PC-3 (cell line): ENCODE measurements at places on chromosomes 2 and 18.

DNA sequence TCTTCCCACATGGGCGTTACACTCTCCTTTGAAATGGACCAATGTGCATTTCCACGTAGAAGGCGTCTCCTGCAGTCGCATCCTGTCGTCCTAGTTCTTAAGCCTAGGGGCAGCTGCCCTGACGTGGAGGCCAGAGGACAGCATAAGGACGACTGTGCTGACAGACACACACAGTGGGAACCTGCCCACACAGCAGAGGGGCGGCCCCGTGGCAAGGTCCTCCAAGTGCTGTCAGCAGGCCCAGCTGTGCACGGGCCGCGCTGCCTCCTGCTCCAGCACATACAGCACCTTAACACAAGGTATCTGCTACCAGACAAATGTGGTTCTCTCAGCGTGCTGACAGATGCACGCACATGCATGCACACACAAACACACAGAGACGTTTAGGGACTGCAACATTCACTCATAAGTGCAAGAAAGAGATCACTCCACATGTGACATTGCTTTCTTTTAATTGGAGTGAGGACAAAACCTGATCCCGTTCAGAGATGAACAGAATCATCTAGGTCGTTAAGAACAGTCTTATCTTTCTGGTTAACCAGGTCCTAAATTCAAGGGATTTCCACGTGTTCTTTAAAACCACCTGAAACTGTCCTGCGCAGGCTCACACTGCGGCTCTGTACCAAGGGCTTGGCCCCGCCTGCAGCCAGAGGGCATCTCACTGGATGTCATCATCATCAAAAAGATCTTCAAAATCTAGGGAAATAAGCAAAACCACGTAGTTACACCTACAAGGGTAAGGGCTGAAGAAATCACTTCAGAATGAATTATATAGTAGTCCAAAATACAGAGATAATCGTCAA lies 5.5 kb downstream of the COPS9 start:
- no peak for DNase-seq

GRCh38 chr2:56985609-56986008 lies 801.8 kb downstream of the CCDC85A start:
- DNase-seq: no peak

DNA sequence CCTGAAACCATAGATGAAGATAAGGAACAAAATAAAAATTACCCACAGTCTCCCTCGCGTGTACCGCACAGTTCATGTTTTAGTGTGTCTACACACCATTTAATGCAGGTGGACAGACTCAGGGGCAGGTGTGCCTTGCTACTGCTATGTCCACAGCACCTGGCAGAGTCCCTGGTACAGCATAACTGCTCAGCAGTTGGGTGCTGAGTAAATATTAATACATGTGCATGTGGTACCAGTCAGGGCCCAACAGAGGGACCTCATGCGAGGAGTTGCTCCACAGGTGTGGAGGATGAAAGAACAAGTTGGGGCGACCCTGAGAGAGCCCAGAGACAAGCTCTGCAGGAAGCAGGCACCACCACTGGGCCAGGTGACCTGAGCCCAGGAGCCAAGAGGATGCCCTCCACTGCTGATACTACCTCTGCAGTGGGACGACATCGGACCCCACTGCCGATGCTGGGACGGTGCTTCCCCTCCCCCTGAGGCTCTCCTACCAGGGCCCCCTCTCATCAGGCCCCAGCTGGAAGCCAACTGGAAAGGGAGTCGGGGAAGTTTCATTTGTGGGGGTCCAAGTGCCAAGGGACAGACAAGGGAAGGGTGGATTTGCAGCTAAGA lies 100.8 kb downstream of the NEDD4L start:
- DNase-seq: no peak

GRCh38 chr2:157838442-157839161 lies 37.5 kb downstream of the ACVR1 start:
- peak; percentile 71 for DNase-seq

DNA sequence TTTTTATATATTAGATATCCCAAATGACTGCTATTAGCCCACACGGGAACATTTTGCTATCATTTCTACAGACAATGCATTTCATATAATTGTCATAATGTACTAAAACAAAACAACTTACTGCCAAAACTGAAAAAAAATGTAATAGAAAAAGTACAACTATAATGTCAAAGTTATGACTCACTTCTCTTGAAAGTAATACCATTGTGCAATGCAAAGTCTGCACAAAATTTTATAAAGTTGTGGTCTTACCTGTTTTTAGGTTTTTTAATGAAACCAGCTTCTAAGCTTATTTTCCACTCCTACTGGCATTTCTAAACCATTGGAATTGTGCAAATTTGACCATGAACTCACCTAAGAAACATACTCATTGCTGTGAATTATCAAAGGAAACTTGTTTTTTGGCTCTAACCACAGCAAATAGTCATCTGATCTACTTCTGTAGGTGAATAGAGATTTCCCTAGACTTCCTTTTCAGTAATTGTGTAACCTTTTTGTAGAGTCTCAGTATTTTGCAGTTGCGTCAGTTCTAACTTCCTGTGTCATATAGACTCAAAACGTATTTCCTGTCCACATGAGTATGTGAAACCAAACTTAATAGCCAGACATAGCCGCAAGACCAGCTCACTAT lies 31.9 kb upstream of the TFPI start:
- peak; percentile 56 for DNase-seq

DNA sequence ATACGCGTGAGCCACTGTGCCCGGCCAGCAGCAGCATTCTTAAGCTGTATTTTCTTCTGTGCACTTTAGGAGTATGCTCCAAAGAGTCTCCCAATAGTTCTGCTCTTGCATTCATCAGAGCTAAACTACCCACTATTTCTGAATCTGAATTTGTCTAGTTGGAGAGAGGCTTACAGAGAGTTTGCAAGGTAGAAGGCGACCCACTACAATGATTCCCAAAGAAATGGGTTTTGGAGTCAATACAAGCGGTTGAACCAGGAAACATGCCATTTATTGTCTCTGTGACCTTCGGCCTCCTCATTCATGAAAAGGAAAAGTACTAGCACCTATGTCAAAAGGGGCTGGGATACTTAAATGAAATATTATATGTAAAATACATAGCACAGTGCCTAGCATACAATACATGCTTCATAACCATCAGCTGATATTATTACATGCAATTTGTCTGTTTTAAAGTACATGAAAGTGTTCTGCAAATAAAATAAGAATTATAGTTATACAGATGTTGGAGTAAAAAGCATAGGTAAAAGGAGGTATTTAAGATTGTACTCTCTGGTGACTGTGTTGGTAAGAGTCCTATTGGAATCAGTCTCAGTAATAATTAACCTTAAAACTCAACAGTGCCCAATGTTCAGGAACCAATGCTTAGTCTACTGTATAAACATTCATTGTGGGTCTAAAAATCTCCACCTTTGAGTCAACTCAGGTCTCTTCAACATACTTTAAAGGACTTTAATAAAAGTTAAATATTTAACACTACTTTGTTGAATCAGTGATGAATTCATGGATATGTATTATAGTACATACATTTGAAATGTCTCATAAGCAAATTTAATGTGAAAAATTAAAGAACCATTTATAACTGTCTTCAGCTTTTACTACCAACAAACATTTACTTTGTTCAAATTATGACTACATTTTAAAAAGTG lies 89.8 kb upstream of the GRB14 start:
- DNase-seq: peak; percentile 22

- no peak for DNase-seq
These were observed 72.7 kb downstream of the MARCHF4 start for GRCh38 chr2:216299588-216299987.

DNA sequence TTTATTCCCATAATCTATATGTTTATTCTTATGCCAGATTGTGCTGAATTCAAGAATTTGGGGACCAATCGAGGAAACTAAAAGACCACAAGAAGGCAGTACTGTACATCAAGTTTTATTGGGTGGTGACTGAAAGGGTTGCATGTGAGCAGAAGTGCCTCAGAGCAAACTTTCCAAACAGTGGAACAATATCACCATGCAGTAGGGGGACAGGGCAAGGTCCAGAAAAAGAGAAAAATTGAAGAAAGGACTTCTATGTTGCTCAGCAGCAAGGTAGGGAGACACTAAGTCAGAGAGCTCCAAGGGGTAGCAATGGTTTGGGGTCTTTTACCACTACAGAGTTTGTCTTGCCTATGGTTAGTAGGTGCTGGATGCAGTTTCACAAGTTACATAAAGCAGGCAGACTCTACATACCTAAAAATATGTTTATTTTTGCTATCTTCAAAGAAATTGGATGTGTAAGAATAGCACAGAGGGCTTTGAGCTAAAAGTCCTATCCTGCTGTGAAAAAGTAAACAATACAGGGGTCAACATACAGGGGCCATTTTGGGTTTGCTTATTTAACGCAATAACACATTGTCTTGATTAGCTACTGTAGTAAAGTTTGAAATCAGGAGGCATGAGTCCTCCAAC lies 43.8 kb upstream of the ZBTB14 start:
- no peak for DNase-seq

DNA sequence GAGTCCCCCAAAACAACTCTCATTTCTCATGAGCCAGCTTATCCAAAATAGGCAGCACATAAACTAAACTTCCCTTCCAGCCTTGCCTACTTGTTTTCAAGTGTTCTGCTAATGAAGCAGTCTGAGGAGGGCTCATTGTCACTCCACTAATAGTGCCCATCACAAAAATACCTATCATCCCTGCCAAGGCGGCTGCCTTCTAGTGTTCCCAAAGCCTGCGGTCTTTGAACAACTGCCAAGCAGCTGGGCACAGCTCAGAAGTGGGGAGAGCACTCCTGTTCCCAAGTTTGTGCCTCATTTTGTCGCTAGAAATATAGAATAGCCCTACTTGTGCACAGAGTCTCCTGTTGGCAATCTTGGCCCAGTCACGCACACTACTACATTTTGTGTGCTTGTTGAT lies 50.3 kb downstream of the DTNA start:
- DNase-seq: no peak

DNA sequence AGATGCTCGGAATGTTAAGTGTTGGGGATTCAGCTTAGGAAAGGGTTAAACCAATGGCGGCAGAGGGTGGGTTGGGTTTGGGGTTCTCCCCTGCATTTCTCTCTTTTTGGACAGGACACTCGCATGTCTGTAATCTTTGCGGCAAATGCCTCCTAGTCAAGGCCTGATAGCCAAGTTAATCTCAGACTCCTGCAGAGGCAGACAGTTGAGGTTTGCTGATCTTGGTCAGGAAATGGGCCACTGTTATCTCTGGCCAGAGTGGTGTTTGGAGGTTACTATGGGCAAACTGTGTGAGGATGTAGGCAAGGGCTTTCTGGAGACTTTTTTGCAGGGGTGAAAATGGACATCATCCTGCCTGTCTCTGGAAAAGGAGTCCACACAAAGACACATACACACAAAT lies 188.8 kb downstream of the SETBP1 start:
- no peak for DNase-seq

GRCh38 chr2:191421950-191422349 lies 176.7 kb downstream of the MYO1B start:
- DNase-seq: no peak

GRCh38 chr18:39464006-39464405 lies 1898.4 kb upstream of the CELF4 start:
- DNase-seq: no peak

DNA sequence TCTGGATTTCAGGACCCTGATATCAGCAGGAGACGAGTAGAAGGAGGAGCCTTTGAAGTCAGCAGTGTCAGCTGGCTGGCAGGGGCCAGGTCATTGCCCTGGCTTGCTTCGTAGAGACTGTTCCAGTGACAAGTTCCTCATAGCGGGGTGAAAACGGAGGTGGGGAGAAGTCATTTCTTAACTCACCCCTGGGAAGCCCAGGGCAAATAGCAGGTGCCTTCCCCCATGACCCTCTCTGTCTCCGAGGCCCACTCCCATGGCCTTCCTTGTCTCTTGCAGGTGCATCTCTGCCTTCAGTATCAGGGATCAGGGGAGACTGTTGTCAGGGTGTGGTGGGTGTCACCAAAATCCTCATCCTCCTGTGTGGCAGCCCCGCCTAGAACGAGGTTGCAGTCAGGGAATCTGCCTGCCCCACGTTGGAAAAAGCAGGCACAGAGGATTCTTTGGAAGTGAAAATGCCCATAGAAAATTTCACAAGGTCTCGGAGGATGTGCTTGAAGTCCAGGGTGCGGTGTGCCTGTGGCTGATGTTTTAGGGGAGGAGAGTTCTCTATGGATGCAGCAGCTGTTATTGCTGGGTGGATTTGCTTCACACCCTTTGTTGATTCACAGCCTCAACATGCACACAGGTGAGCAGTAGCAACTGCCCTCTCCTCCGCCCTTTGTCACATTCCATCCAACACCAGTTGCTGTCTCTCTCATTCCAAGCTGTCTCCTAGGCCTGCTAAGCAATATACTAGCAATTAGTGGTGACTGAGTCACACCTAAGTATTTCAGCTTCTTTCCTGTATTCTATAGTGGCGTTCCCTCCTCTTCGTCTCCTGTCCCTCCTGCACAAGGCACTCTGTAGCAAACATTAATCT lies 142.6 kb upstream of the FHL2 start:
- DNase-seq: no peak

- DNase-seq: peak; percentile 9
These were observed 236.8 kb downstream of the DYSF start for GRCh38 chr2:71689968-71690834.

- DNase-seq: no peak
These were observed 13.4 kb downstream of the ARHGAP15 start for GRCh38 chr2:143142598-143142997.

GRCh38 chr18:9172506-9173127 lies 36.0 kb downstream of the ANKRD12 start:
- no peak for DNase-seq

- no peak for DNase-seq
These were observed 17.3 kb upstream of the FZD5 start for GRCh38 chr2:207787017-207787416.
